ENCODE measurements at places on chromosomes 11 and 22.
A peak's percentile ranks its signal among the peaks of the same experiment; 100 is the strongest.

DNA sequence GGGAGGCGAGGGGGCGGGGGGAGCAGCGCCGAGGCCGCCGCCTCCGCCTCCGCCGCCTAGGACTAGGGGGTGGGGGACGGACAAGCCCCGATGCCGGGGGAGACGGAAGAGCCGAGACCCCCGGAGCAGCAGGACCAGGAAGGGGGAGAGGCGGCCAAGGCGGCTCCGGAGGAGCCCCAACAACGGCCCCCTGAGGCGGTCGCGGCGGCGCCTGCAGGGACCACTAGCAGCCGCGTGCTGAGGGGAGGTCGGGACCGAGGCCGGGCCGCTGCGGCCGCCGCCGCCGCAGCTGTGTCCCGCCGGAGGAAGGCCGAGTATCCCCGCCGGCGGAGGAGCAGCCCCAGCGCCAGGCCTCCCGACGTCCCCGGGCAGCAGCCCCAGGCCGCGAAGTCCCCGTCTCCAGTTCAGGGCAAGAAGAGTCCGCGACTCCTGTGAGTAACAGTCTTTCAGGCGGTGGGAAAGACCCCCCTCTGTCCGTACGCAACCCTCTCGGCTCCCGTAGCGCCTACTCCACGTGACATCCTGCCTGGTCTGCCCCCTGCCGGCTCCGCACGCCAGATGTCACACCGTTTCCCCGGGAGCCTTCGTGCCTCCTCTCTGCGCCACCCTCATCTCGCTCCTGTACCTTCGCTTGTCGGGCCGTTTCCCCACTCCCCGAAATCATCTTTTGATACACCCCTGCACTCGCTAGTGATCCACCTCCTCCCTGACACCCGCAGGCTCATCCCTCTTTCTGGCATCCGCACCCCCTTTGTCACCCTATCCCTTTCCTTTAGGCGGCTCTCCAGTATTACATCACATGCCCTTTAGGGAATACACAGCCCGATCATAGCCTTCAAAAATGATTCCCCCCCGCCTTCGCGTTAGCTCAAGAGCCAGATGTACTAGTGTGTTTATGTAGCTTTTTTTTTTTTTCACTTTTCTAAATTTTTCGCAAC lies 598 bp downstream of the ZFP91 start:
- H3K4me1 ChIP-seq, result no peaks in the 10 kb centered on the region
- peak overlapping the region; percentile 93 for H3K4me3 ChIP-seq
- H3K27ac ChIP-seq, result peak overlapping the region; percentile 98
- H3K36me3 ChIP-seq, result no peaks in the 10 kb centered on the region

DNA sequence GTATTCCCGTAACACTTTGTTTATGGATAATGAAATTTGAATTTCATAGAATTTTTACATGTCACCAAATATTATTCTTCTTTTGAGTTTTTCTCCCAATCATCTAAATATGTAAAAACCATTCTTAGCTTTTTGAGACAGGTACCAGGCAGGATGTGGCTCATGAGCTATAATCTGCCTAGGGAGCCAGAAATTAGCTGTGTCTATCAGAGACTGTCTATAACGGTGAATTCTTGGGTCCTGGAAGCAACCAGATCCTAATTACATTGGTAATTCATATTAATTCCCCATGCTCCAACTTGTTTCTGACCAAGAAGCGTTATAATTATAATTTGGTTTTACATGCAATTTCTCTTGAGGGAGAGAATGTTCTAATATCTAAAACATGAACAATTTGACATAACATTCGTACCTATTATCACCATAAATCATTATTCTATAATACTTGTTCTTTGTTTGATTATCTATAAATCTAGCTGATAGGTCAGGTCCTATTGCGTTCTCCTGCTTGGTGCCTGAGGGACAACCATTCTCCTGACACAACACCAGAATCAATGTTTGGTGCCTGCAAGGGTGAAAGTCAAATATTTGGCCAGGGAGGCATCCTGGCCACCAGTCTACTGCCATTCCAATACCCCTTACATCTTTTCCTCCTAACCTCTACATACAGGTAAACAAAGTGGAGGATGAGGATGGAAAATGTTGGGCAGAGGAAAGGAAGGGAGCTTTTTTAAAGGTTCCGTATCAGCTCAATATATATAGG lies 69.9 kb downstream of the RSF1 start:
- H3K36me3 ChIP-seq, result no peaks in the 10 kb centered on the region
- no peak for DNase-seq
- no peaks in the 10 kb centered on the region for H3K27me3 ChIP-seq
- H3K4me1 ChIP-seq, result no peaks in the 10 kb centered on the region
- no peak overlapping the region for H3K4me3 ChIP-seq

GRCh38 chr11:128415539-128415938 lies 171.8 kb downstream of the ETS1 start:
- H3K4me3 ChIP-seq, result no peak overlapping the region
- H3K4me1 ChIP-seq, result no peaks in the 10 kb centered on the region
- DNase-seq, result no peak
- H3K27me3 ChIP-seq, result no peaks in the 10 kb centered on the region
- no peak overlapping the region for H3K27ac ChIP-seq

- H3K27ac ChIP-seq, result no peak overlapping the region
- H3K4me3 ChIP-seq, result no peak overlapping the region
Measured at GRCh38 chr11:57239348-57239747, 2.3 kb upstream of the APLNR start.
